ENCODE measurements at places on chromosomes 6 and 20.

GRCh38 chr6:44356487-44356886 lies 14.0 kb downstream of the SPATS1 start:
- DNase-seq = no peak

- no peak for DNase-seq
Measured at GRCh38 chr6:27144740-27145079, 102.8 kb upstream of the PRSS16 start.

GRCh38 chr20:24676978-24677370 lies 207.5 kb downstream of the SYNDIG1 start:
- DNase-seq = no peak

- no peak for DNase-seq
Measured at GRCh38 chr6:151494936-151495320, 1.1 kb downstream of the CCDC170 start.

DNA sequence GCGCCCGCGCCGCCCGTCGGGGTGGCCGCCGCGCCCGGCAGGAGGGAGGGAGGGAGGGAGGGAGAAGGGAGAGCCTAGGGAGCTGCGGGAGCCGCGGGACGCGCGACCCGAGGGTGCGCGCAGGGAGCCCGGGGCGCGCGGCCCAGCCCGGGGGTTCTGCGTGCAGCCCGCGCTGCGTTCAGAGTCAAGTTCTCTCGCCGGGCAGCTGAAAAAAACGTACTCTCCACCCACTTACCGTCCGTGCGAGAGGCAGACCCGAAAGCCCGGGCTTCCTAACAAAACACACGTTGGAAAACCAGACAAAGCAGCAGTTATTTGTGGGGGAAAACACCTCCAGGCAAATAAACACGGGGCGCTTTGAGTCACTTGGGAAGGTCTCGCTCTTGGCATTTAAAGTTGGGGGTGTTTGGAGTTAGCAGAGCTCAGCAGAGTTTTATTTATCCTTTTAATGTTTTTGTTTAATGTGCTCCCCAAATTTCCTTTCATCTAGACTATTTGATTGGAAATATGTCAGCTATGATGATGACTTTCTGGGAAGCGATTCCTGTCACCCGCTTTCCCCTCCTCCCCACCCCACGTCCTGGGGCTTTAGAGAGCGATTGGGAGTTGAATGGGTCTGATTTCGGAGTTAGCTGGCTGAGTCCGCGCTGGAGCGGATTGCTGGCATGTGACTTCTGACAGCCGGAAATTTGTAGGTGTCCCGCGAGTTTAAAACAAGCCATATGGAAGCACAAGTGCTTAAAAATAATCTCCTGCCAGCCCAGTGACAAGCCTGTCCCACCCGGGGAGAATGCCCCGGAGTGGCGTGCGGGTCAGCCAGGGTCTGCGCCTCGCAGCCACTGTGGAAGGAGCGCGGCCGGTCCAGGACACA lies 1.1 kb downstream of the ESR1 start:
- DNase-seq = no peak

- no peak for DNase-seq
Measured at GRCh38 chr6:4320860-4321259, 185.5 kb upstream of the ECI2 start.

DNA sequence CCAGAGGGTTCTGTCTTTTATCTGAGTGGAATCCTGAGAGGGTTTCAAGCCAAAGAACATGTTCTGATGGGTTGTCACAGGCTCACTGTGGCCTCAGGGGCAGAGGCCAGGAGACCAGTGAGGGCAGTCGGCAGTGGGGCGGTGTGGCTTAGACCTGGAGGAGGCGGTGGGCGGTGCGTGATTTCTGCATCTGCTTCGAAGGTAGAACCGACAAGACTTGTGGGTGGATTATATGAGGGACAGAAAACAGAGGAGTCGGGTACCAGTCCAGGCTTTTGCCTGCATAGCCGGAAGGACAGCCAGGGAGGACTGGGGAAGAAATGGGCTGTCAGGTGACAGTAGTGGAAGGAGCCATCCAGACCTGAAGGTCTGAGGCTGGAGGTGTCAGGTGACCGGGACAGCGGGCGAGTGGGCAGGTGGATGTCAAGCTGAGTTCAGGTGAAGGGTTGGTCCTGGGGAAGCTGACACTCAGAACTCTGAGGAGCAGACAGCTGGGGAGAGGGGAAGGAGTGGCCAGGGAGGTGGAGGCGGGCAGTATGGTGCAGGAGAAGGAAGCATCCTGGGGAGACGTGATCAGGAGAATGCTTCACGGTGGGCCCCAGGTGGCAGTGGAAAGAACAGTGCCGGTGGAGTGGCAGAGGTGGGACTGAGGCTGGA lies 3.1 kb downstream of the CTSZ start:
- no peak for DNase-seq

GRCh38 chr6:30896541-30896940 lies 11.5 kb upstream of the GTF2H4 start:
- DNase-seq = no peak

GRCh38 chr6:167572841-167573271 lies 248.0 kb downstream of the TTLL2 start:
- no peak for DNase-seq

- DNase-seq = no peak
Measured at GRCh38 chr20:24708411-24709295, 239.2 kb downstream of the SYNDIG1 start.

GRCh38 chr20:46683668-46683938 lies 5.6 kb downstream of the TP53RK start:
- no peak for DNase-seq

DNA sequence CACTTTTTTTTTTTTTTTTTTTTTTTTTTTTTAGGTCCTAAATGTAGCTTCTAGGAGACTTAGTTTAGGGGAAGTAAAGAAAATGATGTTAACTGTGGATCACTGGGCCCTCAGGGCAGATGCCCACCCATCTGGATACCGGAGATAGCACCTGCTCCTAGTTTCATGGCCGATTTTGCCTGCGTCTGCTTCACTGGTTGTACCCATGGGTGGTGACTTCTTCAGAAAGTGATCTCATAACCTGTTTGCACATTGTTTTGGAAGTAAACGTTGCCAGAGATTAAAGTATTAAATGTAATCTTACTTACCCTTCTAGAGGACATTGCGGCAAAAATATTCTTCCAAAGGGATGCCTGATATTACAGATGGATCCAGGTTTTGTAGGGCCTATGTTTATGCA lies 79.8 kb upstream of the SGK1 start:
- no peak for DNase-seq

DNA sequence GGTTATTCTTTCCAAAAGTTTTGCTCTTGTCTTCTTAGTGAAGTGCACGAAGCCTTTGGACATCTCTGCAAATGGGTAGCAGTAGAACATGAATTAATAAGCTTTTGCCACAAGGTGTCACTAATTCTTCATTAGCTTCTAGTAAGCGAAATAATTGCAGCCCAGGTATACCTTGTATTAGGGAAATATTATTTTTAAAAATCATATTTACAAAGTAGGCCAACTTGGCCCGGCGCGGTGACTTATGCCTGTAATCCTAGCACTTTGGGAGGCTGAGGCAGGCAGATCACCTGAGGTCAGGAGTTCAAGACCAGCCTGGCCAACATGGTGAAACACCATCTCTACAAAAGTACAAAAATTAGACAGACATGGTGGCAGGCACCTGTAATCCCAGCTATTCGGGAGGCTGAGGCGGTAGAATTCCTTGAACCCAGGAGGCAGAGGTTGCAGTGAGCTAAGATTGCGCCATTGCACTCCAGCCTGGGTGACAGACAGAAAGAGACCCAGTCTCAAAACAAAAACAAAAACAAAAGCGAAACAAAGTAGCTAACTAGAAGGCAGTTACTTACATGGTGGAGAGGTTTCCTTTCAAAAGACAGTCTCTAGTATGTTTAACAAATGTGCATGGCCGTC lies 8.8 kb upstream of the RSPH3 start:
- DNase-seq = no peak

GRCh38 chr6:50927800-50928199 lies 109.1 kb downstream of the TFAP2B start:
- no peak for DNase-seq

- no peak for DNase-seq
Measured at GRCh38 chr6:32692019-32692418, 25.6 kb upstream of the HLA-DQB1 start.

- no peak for DNase-seq
Measured at GRCh38 chr6:12313992-12314589, 23.9 kb downstream of the EDN1 start.

DNA sequence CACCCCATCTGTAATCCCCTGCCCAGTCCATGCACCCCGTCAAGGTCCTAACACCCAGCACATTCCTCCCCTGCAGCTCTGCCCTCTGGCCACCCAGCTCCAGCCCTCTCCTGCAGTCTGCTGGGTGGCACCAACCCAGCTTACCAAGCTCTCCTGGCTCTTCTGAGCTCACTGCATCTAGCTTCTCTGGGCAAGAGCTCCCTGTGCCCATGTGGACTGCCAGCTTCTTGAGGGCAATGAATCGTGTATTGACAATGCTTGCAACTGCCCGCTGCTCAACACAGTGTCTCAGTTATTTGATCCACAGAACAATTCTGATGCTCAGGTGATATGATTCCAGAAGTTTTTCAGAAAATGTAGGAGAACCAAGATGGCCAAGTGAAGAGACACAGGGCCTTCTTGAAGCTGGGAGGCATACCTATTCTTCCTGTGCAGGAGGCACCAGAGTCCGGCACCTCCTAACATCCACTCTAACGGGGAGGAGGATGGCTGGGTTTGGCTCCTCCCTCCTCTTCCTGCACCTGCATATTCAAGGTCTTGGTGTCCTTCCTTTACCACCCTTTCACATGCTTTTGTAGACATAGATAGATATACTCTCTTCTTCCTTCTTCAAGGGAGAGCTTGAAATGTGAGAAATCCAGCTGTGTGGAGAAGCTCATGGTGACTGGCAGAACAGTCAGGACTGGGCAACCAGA lies 85.6 kb downstream of the TRERF1 start:
- DNase-seq = no peak

- DNase-seq = no peak
Measured at GRCh38 chr6:73728548-73729205, 32.7 kb downstream of the CD109 start.

- DNase-seq = no peak
Measured at GRCh38 chr6:53049415-53049814, 15.8 kb upstream of the FBXO9 start.

DNA sequence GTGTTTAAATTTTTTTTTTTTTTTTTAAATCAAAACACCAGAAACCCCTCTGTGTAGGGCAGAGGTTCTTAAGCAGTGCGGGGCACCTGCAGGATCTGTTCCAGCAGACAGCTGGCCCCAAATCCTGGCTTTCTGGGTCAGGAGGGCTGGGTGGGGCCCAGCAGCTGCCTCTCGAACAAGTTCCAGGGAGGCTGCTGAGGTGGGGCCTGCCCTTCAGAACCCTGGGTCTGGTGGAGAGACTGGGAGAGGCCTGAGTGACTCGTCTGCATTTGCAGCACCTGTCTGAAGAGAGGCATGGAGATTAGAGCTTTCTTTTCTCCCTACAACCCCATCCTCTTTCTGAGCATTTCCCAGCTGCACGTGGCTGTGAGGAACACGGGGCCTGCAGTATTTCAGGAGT lies 8.4 kb downstream of the PSMG4 start:
- DNase-seq = no peak

- no peak for DNase-seq
Measured at GRCh38 chr20:8849990-8850389, 218.9 kb upstream of the PLCB4 start.

- no peak for DNase-seq
Measured at GRCh38 chr6:44020148-44020547, 107.1 kb downstream of the MRPL14 start.

DNA sequence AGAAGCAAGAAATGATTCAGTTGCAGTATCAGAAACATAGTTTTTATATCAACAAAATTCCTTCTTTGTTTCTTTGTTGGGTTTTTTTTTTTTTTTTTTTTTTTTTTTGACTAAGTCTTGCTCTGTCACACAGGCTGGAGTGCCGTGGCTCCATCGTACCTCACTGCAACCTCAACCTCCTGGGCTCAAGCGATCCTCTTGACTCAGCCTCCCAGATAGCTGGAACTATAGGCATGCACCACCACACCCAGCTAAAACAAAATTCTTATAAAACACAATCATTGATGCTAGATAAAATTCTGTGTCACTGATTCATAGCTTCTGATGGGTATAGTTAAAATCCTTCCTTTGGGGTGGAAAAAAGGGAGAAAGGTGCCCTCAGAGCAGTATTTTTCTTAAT lies 110.3 kb upstream of the TNFAIP3 start:
- no peak for DNase-seq

DNA sequence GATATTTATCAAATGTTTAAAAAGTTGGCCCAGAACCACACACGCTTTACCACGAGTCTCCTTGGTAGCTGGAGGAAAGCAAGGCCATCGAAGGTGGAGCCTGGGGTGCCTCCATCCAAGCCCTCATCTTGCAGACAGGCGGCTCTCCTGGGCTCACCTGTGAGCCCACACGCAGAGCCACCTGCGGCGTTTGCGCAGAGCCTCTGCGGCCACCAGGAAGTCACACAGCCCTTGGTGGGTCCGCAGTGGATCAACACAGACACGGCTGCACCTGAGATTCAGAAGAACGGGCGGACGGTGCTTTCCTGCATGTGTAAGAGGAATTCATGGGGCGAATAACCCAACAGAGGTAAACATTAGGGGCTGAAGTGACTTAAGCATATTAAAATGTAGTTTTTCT lies 24.5 kb upstream of the SMOC2 start:
- DNase-seq = no peak

- DNase-seq = peak; percentile 23
Measured at GRCh38 chr6:148973538-148974208, 226.8 kb downstream of the UST start.

GRCh38 chr6:85997206-85997605 lies 354.5 kb upstream of the SYNCRIP start:
- DNase-seq = no peak

- no peak for DNase-seq
Measured at GRCh38 chr6:112150363-112150762, 63.0 kb downstream of the FAM229B start.

DNA sequence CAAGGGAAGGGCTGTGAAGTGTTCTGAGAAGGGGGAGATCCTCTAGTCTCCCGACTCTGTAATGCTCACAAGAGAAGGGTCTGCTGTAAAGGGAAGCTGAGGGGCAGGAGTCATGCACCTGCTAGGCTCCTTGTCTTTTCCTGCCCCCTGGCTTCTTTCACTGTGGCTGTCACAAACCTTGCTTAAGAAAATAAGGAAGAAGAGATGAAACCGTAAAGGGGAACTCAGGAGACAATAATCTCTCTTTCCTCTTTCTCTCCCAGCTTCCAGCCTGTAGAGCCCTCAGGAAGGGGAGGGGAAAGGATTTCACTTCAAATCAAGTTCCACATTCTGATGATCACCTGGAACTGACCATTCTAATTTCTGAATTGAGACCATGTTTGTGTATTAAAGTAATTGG lies 26.3 kb downstream of the SLC13A3 start:
- no peak for DNase-seq

- no peak for DNase-seq
Measured at GRCh38 chr6:90131614-90132423, 164.8 kb downstream of the BACH2 start.

Data from midbrain (tissue), 1 donor.